ENCODE measurements at places on chromosomes 11 and 22.

- no peak for DNase-seq
Measured at GRCh38 chr22:32486656-32487390, 12.2 kb downstream of the FBXO7 start.

GRCh38 chr22:24471570-24471969, 23.6 kb upstream of the UPB1 start:
- DNase-seq: no peak

DNA sequence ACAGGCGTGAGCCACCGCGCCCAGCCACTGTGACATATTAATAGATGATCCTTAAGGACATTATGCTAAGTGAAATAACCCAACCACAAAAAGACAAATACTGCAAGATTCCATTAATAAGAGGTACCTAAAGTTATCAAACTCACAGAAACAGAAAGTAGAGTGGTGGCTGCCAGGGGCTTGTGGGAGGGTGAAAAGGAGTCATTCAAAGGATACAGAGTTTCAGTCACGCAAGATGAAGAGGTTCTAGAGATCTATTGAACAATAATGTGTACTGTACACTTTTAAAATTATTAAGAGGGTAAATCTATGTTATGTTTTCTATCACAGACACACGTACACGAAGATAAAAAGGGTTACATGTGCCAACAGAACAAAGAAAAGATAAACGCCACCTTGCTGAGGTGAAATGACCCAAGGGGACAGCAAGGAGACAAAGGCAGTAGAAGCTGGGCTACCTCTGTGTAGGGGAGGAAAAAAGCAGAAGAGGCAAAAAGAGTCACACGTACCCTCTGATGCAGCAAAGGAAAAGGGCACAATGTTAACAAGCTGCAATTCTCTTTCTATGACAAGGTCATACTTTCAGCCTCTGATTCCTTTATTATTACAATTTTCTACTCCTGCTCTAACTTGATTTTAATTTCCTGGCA, 65.3 kb downstream of the AMBRA1 start:
- no peak for DNase-seq

GRCh38 chr11:117195761-117196160, 3.4 kb upstream of the TAGLN start:
- DNase-seq: no peak

- peak; percentile 60 for DNase-seq
Measured at GRCh38 chr11:6319704-6320410, 444 bp downstream of the CAVIN3 start.

DNA sequence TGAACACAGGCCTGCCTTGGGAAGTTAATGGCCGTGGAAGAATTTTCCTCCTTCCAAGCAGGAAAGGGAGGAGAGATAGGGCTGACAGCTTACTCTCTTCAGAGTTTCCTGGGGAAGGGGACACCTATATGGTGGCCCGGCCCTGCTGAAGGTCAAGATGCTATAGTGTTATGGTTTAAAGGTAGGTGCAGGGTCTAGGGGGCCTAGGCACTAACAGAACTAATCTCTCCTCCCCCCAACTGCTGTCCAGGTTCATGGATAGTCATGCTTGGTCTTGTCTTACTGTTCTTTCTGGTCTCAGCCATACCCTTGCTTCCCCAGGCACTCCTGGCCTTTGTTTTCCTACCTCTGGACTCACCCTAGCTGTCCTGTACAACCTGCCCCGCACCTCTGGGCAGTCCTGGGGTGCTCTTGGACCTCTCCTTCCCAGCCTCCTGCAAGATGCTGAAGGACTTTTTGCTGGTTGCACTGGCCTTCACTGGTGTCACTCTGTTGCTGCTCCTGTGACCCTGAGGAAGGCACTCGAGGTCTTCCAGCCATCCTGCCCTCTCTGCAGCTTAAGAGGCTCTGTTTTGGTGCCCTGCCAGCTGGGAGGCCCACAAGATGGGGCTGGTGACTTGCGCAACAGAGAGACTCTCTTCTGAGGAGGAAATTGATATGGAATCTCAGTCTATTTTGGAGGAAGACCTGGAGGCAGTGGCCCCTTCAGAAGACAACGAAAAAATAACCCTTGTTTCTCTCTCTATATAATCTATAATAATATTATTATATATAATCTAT, 17.9 kb downstream of the SEC14L3 start:
- DNase-seq: peak; percentile 18

- DNase-seq: peak; percentile 82
Measured at GRCh38 chr11:46121724-46122477, 647 bp upstream of the PHF21A start.

- DNase-seq: no peak
Measured at GRCh38 chr11:101003468-101003867, 126.1 kb downstream of the PGR start.

- no peak for DNase-seq
Measured at GRCh38 chr11:83078269-83078668, 6.6 kb upstream of the RAB30 start.

GRCh38 chr11:133530501-133530835, 1.8 kb downstream of the OPCML start:
- no peak for DNase-seq

DNA sequence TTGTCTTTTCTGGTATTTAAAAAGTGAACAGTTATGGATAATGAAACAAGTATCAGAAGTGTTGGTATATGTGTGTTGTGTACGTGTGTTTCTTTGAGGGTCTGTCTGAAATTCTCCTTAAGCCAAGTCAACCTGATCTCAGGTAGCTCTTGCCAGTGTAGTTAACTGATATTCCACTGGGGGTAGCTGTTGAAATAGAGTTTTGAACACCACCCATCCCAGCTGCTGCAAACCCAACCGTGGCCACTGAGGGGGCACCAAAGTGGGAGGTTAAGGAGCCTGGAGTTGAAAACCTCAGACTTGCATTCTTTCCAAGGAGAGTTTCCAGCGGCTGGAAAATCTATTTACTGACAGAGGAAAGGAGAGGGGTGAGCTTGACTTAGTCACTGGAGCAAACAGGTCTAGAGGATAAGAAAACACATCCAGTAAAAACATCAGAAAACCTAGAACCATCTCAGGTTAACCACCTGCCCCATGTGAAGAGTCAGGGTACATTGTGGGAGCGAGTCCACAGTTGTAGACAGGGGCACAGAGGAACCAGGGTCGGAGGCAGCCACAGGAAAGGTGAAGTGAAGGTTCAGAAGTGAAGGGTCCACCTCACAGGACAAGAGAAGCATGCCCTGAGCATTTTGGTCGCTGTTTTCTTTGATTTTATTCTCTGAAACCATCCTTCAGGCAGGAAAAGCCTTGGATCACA, 8.8 kb upstream of the CUL5 start:
- peak; percentile 54 for DNase-seq

GRCh38 chr22:37267661-37268413, 14.5 kb upstream of the CYTH4 start:
- DNase-seq: no peak

GRCh38 chr11:129853518-129854231, 38.0 kb downstream of the TMEM45B start:
- no peak for DNase-seq

DNA sequence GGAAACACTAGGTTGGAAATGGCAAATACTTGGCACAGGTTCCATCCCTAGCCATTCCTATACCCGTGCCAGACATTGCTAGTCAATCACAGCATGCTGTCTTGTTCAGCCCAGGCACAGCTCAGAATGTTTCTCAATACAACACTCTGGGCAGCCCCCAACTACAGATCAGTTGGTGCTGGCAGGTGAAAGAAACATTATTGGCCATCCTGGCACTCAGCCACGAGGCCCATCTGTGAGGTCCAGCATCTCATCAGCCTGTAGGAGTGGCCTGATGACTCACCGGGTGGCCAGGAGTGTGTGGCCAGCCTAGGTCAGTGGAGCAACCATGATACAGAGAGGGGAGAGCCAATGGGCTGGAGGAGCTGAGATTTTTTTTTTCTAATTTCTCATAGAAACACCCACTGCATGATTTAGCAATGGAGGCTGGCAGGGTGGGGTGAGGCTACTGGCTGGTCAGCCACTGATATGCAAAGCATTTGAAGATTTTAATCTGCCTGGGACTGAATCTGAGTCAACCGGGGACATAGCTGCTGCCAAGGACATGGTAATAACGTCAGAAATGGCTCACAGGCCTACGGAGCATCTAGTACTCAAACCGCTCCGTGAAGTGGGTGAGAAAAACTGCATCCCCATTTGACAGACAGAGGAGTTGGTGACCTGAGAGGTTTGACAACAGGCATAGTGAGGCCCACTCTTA, 5.4 kb downstream of the MYO18B start:
- DNase-seq: no peak

GRCh38 chr11:115389790-115390189, 114.4 kb downstream of the CADM1 start:
- no peak for DNase-seq

GRCh38 chr11:22432291-22433093, 94.3 kb downstream of the SLC17A6 start:
- DNase-seq: peak; percentile 40

All from nephron progenitor cell (in vitro differentiated cells).